Body of pancreas (tissue), 4 donors: ENCODE measurements at places on chromosomes 2 and 18.

- peak; percentile 63 for DNase-seq
Observed at GRCh38 chr2:202178346-202178958, 59.9 kb downstream of the SUMO1 start.

DNA sequence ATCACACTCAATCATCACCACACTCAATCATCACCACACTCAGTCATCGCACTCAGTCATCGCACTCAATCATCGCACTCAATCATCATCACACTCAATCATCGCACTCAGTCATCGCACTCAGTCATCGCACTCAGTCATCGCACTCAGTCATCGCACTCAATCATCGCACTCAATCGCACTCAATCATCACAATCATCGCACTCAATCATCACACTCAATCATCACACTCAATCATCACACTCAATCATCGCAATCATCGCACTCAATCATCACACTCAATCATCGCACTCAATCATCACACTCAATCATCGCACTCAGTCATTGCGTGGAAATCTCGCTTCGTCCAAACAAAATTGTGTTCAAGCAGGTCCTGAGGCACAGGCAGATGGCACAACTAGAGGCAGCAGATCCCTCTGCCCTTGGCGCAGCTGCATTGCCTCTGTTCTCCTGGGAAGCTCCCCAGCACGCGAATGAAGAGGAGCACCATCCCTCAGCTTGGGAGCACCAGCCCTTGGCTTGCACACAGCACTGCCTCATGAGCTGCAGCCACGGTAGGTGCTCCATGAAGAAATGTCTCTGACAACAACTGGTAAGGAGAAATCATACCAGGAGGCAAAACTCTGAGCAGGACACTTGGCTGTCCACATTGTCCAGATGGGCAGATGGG is 108.1 kb downstream of the EIPR1 start:
- no peak for DNase-seq

- DNase-seq, result no peak
Observed at GRCh38 chr2:37917281-37918228, 7.5 kb upstream of the RMDN2 start.

GRCh38 chr2:64934530-64934929 is 54.7 kb upstream of the SLC1A4 start:
- DNase-seq, result no peak

DNA sequence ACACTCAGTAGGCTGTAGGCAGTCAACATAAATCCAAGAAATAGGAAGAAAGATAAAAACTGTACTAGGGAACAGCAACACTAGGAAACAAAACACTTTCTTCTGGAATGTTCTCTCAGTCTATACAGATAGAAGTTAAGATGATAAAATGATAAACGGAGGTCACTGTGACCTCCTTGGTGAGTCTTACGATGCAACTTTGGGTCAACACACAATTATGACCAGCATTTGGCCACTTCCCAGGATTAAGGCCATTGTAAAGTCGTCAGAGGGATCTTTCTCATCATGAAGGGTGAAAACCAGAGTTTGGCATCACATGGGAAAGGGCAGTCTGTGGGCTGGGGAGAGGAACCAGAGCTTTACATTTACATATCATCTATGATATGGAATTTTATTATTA is 33.4 kb downstream of the LAMA3 start:
- DNase-seq, result no peak
